ENCODE measurements at places on chromosomes 4 and X.

GRCh38 chr4:153114771-153115321 is 89.4 kb upstream of the TRIM2 start:
- peak; percentile 29 for DNase-seq

DNA sequence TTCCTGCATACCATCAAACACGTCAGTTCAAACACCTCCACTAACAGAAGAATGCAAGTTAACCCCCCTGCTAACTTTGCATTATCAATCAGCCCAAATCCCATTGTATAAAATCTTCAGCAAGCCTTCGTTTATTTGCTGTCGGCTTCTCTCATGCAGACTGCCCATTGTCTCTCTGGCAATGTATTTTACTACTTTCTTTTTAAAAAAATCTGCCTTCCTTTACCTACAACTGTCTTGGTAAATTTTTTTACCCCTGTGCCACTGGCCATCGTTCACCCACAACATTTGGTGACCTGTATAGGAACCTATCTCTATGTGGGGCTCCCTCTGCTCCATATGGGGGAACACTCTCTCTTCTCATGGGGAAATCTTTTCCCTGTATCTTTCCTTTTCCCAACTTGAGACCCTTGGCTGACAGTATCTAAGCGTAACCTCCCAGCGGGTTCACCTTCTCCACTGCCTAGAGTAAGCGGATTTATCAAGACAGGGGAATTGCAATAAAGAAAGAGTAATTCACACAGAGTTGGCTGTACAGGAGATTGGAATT is 244.6 kb downstream of the CPXCR1 start:
- DNase-seq, result no peak

DNA sequence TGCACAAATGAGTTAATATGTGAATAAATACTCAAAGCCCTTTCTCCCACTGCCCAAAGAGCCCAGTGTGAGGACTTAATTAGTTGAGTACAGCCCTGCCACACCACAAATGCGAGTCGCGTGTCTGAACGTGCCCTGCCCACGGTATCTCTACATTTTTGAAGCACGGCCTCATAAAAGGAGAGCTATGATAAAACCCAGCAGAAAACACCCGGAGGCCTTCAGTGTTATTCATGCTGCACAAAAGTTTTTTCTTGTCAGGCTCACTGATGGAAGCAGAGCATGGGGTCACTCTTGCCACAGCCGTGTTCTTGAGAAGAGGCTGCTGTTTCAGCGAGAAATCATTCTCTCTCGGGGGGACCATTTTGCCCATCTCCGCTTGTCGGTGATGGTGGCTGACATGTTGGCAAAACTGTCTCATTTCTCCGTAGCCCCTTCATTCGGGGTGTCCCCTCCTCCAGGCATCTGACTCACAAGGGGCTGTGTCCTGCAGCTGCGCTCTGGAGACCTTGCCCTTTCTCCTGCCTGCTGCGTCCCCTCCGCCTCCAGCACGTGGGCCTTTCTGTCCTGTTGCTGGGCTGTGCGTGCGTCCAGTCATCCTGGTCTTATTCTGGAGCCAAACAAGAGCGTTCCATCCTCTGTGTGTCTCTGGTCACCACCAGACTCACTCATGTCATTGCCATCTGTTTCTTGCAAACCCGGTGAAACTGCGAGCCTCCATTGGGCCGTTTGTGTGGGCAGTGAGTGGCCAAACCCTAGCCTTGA is 88.8 kb downstream of the SORCS2 start:
- DNase-seq, result no peak

DNA sequence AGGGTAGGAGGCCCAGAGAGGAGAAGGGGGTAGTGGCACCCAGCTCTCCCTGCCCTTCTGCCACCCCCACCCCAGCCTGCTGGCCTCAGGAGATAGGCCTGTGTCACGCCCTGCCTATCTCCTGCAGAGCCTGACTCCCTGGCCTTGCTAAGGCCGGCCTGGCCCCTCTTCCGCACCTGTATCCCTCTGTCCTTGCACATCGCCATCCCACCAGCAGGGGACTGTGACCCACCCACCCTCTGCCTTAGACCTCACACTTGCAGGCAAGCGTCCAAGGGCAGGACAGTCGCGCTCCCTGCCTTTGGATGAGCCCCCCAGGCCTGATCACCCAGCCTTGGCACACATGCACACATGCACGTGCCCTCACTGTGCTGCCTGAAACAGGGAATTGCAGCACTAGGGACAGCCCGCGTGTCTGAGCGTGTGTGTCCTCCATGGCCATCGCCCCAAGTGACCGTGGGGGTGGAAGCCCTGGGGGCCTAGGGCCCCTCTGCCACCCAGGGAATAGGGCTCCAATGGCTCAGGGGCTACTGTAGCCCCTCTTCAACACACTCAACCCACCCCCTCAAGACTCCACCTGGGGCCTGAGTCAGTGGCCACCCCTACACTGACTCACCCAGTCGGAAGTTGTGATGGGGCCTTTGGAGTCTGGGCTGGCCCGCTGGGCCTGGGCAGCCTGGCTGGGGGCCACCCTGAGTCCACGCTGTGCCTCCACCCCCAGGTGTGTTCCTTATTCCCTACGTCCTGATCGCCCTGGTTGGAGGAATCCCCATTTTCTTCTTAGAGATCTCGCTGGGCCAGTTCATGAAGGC is 2.1 kb downstream of the SLC6A8 start:
- DNase-seq, result no peak

- DNase-seq, result no peak
Observed at GRCh38 chr4:99207069-99207743, 11.8 kb downstream of the ADH6 start.

DNA sequence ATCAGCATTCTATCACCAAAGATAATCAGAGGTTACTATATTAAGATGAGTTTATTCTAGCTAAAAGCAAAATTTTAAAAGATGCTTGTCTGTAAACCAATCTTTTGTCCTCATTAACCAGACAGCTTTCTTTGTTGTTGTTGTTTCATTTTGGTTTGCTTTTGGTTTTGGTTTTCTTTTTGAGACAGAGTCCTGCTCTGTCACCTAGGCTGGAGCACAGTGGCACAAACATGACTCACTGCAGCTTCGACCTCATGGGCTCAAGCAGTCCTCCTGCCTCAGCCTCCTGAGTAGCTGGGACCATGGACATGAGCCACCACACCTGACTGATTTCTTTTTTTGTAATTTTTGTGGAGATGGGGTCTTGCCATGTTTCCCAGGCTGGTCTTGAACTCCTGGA is 102.9 kb downstream of the COX18 start:
- DNase-seq, result no peak

GRCh38 chr4:82721819-82722423 is 76.7 kb downstream of the SCD5 start:
- no peak for DNase-seq

DNA sequence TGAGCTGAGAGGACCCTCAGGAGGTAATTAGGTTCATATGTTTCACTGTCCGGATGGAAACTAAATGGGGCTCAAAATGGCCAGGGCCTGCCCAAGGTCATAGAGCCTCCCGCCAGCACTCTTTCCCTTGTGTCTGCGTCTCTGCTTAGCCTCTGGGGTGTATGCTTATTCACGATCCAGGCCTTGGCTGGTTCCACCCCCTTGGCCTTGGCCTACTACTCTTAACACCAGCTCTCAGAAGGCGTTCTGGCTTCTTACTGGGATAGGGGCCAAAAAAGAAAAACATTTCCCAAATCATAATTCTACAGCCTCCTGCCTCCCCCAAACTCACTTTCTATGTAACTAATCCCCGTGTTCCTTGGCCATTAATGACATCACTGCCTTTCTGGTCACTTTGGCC is 68.8 kb downstream of the RTL5 start:
- DNase-seq, result no peak

DNA sequence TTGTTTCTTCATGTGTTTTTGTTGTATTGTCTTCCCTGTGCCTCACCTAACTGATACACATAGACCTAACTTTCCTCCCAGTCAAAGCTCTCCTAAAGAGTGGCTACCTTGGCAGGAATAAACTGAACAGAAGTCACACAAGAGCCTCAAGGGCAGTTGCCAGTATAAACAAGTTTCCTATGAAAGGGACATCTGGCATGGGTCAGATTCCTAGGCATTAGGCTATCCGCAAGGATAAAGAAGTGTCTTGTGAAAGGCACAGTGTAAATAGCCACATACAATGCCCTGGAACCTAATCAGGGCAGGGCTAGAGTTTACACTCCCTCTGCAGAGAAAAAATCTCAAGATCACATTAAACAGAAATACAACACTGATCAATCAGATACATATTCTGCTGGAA is 220.8 kb downstream of the SPANXN3 start:
- DNase-seq, result no peak

DNA sequence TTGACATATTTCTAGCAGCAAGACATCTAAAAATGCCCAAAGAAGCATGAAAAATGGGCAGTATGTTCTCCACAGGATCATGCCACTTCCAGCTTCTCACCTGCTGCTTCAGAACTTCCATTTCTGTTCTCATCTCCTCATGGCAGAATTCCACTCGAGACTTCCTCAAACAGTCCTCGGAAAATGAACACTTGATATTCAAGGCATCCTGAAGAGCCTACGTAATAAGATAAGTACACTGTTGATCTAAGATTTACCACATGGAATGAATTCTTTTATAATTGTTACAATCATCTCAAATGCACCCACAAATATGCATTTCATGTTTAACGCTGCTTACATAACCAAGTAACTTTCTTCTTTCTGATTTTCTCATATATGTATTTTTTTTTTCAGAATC is 14.1 kb downstream of the TNIP3 start:
- DNase-seq, result no peak

DNA sequence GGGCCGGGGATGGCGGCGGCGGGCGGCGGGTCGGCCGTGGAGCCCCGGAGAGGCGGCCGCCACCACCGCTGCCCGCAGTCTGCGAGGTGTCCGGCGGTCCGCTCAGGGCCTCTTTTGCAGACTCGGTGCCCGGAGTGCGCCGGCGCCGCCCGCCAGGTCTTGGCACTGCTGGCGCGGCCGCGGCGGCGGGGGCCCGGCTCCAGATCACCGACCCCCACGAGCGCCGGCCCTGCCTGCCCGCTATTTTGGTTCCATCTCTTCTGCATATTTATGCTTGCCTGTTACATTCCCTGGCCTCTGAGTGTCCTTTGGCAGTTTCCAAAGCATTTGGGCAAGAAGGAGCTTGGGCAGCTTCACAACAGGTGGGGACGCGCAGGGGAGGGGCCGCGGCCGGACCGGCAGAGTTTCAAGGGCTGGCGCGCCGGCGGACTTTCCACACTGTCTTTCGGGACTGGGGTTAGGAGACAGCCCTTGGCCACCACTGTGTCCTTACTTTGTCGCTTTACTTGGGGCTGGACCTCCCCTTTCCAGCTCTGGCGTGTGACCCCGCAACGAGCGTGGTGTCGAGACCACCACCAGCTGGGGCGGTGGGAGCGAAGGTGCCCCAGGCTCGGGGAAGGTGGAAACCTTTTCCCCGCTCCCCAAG is 668 bp upstream of the TAPT1 start:
- DNase-seq, result peak; percentile 10

DNA sequence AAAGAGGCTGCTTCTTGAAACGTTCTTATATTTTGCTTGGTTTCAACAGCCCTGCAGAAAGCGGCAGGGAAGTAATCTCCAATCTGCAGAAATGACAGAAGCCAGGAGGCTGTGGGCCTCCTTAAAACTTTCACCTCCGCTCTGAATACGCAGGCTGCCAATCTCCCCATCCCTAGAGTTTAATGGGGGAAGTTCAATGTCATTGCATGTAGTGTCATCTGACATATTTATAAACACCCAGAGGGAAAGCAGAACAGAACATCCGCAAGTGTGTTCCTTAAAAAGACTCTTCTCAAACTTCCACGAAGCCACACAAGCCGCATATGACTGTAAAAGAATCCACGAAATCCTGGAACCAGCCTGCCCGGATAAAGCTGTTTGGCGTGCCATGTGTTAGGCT is 148.8 kb upstream of the TBL1X start:
- no peak for DNase-seq

GRCh38 chr4:4985844-4986243 is 33.4 kb downstream of the CYTL1 start:
- no peak for DNase-seq

DNA sequence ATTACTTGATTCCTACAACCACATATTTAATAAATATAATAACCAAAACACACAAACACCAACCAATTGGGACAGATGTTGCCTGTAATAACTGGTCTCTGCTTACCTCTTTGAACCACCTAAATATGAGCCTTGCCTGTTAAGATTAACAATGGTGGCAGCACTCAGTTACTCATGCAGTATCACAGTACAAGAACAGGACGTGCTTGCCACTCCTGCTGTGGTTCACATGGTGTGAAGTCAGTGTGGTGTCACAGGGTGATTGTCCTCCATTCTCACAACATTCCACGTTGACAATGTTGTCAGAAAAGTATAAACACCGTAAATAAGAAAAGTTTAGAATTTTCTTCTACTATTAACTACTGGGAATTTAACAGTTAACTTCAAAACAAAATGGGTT is 365.0 kb downstream of the PPP3CA start:
- no peak for DNase-seq

DNA sequence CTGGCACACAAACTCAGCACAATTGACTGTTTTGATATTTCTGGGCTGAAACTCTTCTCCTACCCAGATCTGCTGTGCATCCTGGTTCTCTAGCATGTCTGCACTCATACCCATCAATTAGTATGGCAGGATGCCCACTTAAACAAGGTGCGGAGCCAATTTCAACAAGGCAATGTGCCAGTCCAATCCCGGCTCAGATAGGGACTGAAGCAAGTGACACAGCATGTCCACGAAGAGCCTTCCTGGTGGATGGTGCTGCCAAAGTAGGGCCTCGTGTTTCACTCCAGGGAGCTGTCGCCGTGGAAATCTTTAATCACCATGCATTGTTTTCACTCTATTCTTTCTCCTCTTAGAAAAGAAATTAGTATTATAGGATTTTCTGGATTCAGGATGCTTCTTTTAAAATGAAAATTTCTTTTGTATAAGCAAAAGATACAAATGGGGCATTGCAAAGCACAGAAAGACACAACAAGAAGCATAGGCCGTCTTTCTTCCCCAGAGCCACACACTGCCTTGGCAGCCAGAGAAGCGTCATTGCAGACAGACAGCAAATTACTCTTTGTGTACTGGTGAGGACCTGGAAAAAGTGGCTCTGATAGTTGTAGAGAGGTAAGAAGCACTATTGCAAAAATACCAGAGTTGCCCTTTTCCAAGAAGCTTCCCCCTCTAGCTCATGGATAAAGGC is 40.6 kb upstream of the LSM6 start:
- no peak for DNase-seq

DNA sequence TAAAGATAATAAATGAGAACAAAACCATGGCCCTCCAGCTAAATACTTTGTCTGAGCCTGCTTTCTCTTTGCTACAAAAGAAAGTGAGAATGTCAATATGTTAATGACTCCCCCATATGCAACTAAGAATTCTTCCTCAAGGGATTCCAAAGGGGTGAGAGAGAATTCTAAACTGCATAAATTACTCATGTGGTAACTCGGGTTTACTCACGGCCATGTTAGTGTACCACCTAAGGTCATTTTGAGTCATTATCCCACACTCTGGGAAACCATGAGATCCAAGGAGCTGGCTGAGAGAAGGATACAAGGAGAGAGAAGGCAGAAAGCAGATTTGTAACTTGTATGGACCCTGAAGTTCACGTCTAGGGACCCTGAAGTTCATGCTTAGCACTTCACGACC is 190.3 kb downstream of the DHX15 start:
- no peak for DNase-seq

GRCh38 chr4:174926958-174927357 is 8.8 kb downstream of the ADAM29 start:
- DNase-seq, result no peak

GRCh38 chr4:15711762-15712161 is 8.9 kb downstream of the BST1 start:
- DNase-seq, result no peak

Data from stimulated activated CD8-positive, alpha-beta memory T cell treated with anti-CD3 and anti-CD28 coated beads, Interleukin-2, amount 100 ng/mL, for 48 hours (primary cell).